AG09319 (cell line): ENCODE measurements at places on chromosomes 2 and 18.

GRCh38 chr2:23002234-23002633 lies 382.7 kb upstream of the KLHL29 start:
- no peak for DNase-seq

GRCh38 chr2:170371231-170371998 lies 193.5 kb downstream of the MYO3B start:
- DNase-seq = no peak

DNA sequence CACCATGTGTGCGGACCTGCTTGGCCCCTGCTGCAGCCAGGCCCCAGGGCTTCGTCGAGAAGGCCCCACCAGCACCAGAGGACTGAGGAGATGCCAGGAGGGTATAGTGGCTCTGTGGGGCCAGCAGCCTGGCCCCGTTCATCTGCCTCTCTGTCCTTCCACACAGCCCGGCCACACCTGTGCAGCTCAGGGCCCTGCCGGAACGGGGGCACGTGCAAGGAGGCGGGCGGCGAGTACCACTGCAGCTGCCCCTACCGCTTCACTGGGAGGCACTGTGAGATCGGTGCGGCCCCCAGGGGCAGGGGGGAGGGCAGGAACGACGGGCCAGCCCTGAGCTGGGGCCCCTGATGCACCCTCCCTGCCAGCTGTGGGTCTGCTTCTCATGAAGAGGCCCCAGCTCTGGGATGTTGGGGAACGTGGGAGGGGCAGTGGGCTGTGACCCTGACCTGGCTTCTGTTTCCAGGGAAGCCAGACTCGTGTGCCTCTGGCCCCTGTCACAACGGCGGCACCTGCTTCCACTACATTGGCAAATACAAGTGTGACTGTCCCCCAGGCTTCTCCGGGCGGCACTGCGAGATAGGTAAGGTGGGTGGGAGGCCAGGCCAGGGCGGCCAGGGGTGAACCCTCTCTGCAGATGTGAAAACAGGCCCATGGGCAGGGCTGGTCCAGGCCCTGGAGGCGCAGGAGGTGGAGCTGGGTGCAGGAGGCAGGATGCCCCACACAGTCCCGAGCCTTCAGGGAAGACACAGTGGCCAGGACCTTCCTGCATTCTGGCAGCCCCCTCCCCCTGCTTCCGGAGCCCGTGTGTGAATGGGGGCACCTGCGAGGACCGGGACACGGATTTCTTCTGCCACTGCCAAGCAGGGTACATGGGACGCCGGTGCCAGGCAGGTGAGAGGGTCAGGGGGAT lies 50.3 kb downstream of the MTERF4 start:
- DNase-seq = no peak

- DNase-seq = no peak
These were observed 326.7 kb downstream of the AGAP1 start for GRCh38 chr2:235820571-235820970.

GRCh38 chr18:79624356-79625170 lies 55.0 kb upstream of the CTDP1 start:
- DNase-seq = no peak

GRCh38 chr2:239225371-239225851 lies 175.4 kb downstream of the HDAC4 start:
- DNase-seq = no peak

GRCh38 chr2:214035091-214035852 lies 375.6 kb upstream of the VWC2L start:
- DNase-seq = no peak

DNA sequence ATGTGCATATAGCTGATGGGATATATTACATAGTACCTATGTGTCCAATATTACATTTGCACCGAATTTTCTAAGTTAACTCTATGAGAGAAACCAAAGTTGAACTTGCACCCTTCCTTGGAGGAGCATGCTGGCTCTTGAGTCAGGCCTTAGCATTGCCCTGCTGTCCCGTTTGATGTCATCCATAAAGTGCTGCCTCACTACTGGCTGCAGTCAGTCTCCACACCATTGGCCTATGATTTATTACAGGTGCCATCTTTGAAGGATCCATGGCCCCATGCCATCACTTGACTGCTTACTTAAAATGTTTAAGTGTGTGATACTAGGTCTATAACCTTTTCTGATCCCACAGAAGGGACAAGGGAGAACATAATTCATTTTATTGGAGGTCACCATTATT lies 249.3 kb upstream of the RBBP8 start:
- DNase-seq = no peak

DNA sequence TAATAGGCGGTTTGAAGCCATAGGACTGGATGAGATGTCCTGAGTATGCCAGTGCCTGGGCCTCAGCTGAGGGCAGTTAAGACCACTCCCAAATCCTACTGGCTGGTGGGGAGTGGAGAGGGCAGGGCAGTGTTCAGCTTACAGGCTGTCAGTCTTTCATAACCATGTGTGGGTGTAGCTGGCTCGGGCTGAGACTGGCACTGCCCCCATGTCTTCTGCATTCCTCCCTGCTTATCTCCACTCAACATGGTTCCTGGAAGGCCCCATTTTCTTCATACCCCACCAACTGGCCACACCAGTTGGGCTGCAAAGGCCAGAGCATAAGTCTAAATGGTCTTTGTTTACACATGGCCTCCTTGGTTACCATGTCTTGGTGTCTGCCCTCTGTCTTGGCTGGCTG lies 17.2 kb upstream of the IL37 start:
- no peak for DNase-seq

- no peak for DNase-seq
These were observed 247.6 kb downstream of the TMX3 start for GRCh38 chr18:68467329-68467728.

DNA sequence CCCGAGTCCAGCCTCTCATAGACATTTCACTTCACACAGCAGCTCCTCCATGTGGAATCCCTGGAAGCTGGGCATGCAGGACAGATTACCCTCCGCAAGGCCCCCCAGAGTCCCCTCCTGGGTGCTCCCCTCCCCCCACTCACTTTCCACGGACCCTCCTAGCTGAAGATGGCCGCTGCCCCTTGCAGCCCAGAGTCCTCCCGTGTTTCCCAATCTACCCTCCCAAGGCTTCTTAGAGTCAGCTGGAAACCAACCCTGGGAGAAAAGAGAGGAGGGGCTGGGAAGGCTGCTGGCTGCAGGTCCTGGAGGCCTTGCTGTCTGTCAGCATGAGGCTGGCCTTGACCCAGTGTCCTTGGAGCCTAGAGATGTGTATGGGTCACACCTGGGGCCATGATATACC lies 49.0 kb upstream of the HAAO start:
- no peak for DNase-seq

- no peak for DNase-seq
These were observed at the start of gene TGFBRAP1 for GRCh38 chr2:105329561-105330495. Gene TGFBRAP1, minus strand, starts transcription at chr2:105329735. Its CDS starts 21,434 bp downstream, at chr2:105308301.

GRCh38 chr2:199739413-199740110 lies 111.4 kb downstream of the FTCDNL1 start:
- DNase-seq = peak; percentile 10

DNA sequence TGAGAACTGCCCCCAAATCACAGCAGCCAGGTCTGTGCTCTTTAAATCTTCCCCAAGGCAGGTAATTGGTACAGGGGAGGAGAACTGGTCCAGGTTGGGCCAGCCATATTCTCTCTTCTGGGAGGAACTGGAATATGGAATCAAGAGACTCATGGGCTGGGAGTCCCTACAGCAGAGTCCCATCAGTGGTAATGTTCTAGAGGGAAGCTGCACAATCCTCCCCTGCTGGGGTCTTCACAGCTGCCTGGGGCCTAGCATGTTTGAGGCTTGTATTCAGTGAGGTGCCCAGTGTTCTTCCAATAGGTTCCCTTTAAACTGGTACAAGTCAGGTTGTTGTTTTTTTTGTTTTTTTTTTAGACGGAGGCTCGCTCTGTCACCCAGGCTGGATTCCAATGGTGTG lies 21.1 kb upstream of the EGR4 start:
- DNase-seq = no peak

GRCh38 chr2:209985874-209986273 lies 16.6 kb upstream of the RPE start:
- no peak for DNase-seq

DNA sequence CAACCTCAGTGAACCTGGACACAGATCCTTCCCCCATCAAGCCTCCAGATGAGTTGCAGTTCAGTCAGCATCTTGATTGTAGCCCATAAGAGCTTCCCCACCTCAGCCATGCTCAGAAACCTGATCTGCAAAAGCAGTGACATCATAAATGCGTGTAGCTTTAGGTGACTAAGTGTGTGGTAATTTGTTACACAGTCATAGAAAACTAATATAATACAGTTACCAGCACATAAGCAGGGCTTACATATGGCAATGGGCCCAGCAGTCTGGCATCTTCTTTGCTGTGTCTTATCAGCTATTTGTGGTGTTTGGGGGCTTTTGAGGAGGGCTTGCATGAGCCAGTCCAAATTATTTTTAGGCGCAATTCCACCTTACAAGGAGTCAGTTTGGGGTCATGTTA lies 807.0 kb downstream of the SLC4A3 start:
- peak; percentile 10 for DNase-seq

- DNase-seq = no peak
These were observed 8.6 kb upstream of the PLEKHM3 start for GRCh38 chr2:208033701-208034502.

- no peak for DNase-seq
These were observed 22.4 kb downstream of the ZNF532 start for GRCh38 chr18:58886864-58887612.

GRCh38 chr2:240444464-240444863 lies 9.0 kb downstream of the GPC1 start:
- no peak for DNase-seq

DNA sequence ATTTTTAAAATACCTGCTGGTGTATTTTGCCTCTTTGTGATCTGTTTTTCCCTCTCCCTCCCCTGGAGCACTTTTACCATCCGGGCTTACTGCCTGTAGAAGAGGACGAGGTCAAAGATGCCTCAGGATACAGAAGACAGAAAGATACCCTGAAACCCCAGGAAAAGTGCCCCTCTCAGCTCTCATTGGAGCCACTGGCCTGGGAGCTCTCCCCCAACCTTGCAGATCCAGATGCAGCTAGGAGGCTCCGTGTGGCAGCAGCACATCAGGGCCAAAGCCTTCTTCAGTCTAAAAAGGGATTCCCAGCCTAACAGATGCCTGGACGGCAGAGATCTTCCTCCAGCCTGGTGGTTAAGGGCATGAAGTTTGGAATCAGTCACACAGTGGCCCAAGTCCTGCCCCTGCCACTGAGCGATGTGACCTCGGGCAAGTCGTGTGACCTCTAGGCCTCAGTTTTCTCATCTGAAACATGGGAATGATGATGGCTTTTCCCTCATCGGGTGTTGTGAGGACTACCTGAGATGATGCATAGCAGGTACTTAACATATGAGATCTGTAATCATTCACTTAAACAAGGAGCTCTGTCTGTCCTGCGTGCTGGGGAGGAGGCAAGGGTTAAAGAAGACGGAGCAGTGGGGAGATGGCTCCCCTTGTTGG lies 239.4 kb downstream of the DYSF start:
- DNase-seq = no peak

- no peak for DNase-seq
These were observed 44.0 kb upstream of the ARHGAP15 start for GRCh38 chr2:143085125-143085784.

DNA sequence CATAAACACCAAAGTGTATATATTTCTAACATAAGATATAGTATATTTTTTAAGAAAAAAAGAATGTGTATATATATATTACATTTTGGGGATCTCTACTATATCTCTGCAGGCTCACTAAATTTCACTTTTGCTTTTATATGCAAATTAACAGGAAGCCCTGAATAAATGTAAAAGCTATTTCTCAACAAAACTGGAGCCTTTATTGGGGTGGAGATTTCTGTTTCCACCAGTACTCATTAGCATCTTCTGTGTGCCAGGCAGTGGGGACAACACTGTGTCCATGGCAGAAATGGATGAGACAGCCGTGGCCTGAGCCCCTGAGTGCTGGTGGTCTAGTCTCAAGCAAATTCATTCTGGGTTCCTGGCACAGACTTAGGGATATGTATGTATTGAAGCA lies 41.3 kb downstream of the C18orf63 start:
- no peak for DNase-seq

- DNase-seq = no peak
These were observed 203.7 kb upstream of the ITGA4 start for GRCh38 chr2:181253438-181253837.

DNA sequence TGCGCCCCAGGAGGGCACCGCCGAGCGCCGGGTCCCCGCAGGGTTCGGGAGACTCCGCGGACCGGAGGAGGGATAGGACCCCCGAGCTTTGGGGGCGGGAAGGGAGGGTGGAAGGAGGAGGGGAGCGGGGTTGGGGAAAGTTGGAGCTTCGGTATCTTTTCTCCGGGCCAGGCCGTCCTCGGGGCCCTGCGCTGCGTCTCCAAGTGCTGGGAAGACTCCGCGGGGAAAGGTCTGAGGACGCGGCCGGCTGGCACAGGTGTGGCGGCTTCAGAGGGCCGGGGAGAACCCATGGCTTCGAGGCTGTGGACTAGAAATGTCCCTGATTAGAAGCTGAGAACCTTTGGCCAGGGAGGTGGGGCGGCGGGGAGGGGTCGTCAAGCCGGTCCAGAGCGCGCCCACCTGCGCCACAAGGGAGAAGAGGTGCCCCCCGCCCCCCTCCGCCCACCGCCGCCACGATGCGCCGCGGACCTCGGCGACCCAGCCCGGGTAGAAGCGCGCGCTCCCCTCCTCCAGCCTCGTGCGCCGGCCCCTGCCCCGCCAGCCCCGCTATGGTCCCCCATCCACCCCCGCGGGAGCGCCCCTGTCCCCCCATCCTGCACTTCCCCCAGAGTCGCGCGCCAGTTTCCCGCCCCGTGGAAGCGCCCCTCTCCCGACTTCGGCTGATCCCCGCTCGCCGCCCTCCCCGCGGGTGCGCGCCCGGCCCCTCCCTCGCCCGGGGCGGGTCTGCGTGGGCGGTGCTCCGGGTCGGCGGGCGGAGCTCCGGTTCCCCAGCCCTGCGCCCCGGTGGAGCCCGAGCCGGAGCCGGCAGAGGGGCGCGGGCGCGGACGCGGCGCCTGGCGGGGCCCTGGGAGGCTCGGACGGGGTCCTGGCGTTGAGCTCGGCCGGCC lies at the start of gene SNTG2:
Gene SNTG2 (plus strand): TSS at position 770 of the 887 bp plus-strand sequence. CDS start 148 bp downstream, outside the sequence.
- no peak for DNase-seq

DNA sequence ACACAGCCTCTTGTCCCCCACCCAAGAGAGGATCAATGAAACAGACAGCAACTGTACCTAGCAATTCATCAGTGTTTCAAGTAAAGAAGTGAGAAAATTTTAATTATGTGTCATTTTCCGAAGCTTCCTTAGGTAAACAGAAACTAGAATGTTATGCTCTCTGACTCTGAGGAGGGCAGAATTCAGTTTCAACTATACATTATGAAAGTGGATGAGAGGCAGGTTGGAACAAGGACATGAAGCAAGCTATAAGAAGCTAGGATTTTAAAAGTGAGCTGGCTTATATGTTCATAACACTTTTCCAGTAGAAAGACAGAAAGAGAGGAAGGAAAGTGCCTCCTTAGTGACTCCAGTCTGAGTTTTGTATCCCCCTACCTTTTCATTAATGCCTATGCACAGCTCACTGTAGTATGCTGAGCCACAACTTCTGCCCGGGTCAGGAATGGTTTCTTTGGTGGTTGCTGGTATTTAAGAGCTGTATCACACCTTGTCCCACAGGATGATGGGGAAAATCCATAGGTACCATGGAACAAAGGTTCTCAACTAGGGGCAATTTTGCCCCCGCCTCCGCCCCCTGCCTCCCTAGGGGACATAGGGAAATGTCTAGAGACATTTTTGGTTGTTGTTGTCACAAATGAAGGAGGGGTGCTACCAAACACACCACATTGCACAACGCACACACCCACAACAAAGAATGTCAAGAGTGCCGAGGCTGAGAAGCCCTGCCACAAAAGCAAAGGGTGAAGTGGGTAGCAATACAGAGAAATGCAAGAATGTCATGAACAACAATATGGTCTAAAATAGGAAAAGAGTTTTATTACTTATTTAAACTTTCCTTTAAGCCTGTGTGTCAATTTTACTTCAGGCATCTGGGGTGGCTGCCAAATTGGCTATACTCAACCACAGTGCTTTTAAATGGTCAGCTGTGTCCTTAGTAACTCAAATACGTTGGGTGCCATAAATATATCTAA lies 161.0 kb upstream of the ZFP36L2 start:
- DNase-seq = no peak
